ENCODE measurements at places on chromosomes 1 and 21.

DNA sequence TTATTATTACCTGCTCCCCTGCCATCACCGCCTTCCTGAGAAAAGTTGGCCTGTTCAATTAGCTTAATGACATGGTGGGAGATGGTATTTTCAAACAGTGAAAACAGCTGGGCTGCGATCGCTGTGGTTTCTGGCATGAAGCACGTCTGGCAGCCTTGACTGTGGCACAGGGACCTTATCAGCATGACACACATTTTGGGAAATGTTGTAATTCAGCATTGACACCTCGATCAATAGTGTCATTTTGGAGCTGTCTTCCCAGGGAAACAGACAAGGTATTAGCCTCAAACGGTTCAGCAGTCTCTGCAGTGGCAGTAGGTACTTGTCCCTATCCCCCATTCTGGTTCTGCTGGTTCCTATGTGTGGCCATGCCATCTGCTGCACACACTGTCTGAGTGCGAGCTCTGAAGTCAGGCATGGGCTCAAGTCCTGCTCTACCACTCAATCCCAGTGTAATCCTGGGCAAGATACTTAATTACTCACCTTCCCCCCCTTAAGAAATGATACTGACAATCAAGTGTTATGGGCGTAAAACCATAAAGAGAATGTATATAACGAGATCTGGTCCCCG, 154.5 kb upstream of the KCND3 start:
- no peak for DNase-seq

- DNase-seq = peak; percentile 85
These were observed at the start of gene SNAPIN for GRCh38 chr1:153658400-153659174. Gene SNAPIN, plus strand, starts transcription at chr1:153658703. Its CDS starts 41 bp downstream, at chr1:153658744.

DNA sequence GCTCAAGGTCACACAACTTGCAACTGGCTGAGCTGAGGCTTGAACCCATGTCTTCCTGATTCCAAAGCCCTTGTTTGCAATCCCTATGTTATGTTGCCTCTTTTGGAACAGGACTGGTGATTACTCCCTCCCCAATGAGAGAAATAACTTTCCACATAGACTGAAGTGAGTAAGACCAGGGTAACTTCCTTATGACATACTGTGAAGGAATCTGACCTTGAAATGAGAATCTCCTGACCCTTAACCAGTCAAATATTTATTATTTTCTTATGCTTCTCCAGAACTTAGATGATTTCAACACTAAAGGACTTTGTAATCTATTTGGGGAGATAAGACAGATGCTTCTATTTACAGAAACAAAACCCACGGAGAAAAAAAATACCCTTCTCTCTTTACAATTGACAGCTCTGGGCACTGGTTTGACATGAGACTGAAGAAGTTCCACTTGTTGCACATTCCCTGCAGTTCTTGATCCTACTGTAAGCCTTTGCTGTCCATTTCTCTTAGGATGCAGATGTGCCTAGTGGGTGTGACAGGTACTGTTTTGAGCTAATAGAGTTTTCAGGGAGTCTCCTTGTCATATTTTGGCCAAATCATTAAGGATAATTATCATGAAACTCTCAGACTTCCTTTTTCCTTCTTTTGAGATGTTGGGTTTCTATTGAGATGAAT, 3.9 kb upstream of the RPTN start:
- no peak for DNase-seq

DNA sequence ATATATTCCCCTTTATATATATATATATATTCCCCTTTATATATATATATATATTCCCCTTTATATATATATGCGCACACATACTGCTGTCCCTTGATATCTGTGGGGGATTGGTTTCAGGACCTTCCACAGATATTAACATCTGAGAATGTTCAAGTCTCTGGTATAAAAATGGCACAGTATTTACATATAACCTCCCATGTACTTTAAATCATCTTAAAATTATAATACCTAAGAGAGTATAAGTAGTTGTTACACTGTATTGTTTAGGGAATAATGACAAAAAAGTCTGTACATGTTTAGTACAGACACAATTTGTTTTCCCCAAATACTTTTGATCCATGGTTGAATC, 45.8 kb downstream of the NR5A2 start:
- no peak for DNase-seq

- no peak for DNase-seq
These were observed 115.4 kb upstream of the RAB4A start for GRCh38 chr1:229155472-229155871.

DNA sequence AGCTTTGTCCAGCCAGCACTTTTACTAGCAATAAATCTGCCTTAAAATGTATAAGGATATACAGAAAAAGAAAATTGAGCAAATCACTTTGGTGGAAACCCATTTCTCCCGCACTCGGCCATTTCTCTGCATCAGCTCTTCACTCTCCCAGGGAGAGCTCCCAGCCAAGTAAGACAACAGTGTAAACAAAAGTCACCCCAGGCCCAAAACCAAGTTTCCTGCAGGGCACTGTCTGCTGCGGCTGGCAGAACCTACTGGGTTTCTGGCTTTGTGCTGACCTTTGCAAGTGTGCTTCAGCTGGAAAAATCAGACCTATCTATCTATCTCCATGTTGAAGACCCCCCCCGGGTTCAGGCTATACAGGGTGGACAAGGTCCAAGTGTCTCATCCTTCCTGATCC, 476.7 kb upstream of the CAMK1G start:
- DNase-seq = no peak

- DNase-seq = no peak
These were observed 14.1 kb upstream of the TRAPPC10 start for GRCh38 chr21:43997766-43998742.

GRCh38 chr1:64073705-64074104, 129.7 kb upstream of the UBE2U start:
- DNase-seq = no peak

- no peak for DNase-seq
These were observed 31.4 kb downstream of the LY9 start for GRCh38 chr1:160827418-160827817.

DNA sequence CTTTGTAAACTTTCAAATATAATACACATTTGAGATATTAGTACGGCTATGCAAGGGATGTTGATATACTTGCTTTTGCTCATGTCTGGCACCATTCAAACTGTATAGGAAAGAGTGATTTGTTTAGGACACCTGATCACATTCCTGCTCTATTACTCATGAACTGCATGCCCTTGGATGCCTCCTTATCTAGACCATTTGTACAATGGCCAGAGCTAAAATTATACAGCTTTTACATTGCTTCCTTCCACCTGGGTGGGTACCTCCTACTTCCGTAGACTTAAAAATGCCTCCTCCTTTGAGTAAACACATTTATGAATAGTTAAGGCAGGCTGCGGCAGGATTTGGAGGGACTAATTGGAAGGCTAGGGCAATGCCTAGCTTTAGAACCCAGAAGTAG, 85.4 kb upstream of the PBX1 start:
- no peak for DNase-seq

GRCh38 chr21:45870851-45871615, 110.5 kb upstream of the COL6A1 start:
- DNase-seq = no peak

DNA sequence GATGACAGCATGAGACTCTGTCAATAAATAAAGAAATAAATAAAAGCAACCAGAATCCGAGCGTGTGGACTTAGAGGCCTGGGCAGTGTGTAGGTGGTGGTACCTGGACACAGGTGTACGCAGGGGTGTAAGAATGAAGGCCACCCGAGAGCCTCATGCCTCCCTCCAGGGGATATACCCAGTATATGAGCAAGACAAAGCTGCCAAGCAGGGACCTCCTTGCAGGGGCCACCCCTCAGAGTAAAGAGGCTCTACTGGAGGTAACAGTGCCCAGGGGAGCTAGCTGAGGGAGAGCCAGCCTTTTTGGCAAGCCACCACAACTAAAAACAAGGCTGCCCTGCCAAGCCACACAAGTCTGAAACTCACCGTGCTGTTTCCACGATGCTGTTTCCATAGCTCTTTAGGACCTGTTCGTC, 179.2 kb upstream of the RAB4A start:
- DNase-seq = no peak

GRCh38 chr1:95048317-95048716, 24.4 kb downstream of the ALG14 start:
- DNase-seq = no peak

GRCh38 chr1:155133799-155134281, 1.8 kb upstream of the SLC50A1 start:
- DNase-seq = no peak

Measured in stimulated activated CD4-positive, alpha-beta T cell treated with anti-CD3 and anti-CD28 coated beads, Interleukin-1b, Interleukin-23, amount 100 ng/mL, for 4 hours (primary cell).